MV-4-11 (cell line): ENCODE measurements at places on chromosomes 4 and X.
A peak's percentile ranks its signal among the peaks of the same experiment; 100 is the strongest.

DNA sequence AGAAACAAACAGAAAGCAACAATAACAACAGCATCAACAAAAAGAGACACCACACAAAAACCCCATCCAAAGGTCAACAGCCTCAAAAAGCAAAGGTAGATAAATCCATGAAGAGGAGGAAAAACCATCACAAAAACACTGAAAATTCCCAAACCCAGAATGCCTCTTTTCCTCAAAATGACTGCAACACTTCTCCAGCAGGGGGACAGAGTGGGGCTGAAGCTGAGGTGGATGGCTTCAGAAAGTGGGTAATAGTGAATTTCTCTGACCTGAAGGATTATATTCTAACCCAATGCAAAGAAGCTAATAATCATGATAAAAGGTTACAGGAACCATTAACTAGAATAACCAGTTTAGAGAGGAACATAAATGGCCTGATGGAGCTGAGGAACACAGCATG lies 888.2 kb downstream of the RAB28 start:
- DNase-seq, result no peak

GRCh38 chr4:89299153-89299791 lies 8.3 kb downstream of the GPRIN3 start:
- DNase-seq, result no peak

GRCh38 chrX:154437971-154438893 lies 1.3 kb downstream of the GDI1 start:
- no peak for DNase-seq

DNA sequence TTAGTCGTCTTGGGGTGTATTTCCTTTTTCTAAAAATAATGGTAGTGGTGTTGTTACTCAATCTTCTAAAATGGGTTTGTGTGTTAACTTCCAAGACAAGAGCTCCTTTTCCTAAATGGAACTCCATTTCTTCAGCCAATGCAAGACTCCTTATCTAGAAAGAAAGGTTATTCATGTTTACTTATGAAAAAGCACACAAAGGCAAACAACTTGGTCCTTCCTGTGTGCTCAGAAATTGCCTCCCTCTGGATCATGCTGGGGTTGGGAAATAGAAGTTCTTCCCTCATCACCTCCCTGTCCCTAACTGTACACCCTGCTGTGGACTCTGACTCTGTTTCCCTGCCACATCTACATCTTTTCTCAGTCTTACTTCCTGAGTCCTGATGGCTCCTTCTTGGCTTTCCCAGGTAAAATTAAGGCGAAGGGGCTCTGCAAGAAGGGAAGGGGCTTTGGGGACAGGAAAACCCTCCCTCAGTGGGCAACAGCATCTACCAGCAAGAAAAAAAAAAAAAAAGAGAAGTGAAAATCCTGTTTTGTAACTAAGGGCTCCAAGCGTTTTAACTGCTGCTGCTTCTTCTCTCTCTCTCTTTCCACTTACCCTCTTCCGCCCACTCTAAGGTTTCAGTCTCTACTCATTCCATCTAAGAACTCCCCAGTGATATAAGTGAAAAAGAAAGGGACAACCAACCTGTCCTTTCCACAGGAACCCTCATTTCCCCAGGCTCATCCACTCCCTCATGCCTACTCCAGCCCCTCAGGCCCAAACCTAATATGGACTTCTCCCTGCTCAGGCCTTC lies 19.8 kb upstream of the TASL start:
- DNase-seq, result peak; percentile 88

- DNase-seq, result no peak
Measured at GRCh38 chr4:81093720-81094401, 63.4 kb downstream of the BMP3 start.

DNA sequence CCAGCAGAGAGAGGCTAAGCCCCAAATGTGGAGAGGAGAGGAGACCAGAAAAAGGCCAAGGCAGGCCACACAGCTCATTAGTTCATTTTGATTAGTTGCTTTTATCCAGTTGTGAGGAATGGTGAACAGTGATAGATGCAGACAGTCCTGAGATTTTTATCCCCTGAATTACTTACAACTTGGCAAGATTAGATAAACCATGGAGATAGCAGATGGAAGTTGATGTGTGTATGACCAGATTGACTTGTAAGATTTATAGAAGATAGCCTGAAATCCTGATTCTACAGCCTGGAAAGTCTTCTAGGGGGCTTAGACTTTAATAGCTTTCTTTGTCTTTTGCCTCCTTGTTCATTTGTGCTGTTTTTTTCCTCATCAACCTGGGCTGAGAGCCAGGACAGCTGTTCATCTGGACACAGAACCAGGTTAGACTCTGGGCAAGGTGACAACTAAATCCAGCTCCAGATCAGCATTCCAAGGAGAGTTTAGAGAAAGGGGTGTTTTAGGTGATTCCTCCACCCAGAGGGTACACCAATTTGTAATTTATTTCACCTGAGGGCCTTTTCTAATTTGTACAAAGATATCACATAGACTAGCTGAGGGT lies 215.5 kb downstream of the SPATA18 start:
- DNase-seq, result no peak

DNA sequence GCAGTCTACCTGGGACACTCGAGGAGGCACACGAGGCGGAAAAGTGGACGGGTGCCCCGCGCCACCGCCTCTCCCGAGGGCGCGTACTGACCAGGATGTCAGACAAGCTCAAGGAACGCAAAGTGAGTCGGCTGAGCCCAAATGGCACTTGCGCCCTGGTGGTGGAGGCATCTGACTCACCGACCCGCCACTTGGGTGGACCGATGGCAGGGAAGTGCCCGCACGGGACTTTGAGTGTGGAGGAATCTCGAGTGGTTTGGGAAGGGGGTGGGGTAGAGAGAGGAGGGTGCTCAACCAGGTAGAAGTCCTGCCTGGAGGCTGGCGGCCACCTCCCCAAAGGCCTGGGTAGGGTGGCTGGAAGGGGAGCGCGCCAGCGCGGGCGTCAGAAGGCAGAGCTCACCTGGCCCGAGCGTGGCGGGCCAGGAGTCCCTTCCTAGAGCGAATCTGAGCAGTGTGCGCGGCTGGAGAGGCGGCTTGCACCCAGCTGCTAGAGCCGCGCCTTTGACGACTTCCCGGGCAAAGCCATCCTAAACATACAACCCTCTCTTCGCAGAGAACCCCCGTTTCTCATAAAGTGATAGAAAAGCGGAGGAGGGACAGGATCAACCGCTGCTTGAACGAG lies 655 bp downstream of the HELT start:
- DNase-seq, result no peak

DNA sequence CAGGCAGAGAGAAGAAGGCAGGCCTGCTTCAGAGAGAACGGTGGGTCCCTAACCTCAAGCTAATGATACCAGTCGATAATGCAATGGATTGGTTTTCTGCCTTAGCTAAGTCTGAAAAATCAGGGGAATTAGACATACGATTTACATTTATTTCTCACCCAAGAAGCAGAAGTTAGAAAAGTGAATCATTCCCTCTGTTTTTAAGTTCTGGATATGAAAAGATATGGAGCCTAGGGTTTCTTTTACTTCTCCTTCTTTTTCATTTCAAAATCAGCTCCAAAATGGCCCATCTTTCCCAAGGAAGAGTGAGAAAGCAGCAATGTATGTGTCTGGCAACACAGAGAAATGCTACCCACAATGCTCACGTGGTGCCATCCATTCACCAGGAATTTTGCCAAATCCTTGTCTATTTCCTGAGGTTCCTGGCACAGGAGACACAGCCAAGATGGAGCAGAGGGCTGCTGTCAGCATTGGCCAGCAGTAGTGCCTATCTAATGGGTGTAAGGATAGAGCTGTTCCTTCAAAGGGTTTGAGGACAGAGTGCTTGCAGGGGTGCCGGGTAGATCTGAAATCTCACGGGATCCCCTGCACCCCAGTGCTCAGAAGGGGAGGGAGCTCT lies 231.5 kb downstream of the MAML3 start:
- DNase-seq, result no peak

GRCh38 chr4:117334451-117335188 lies 249.2 kb upstream of the TRAM1L1 start:
- no peak for DNase-seq

DNA sequence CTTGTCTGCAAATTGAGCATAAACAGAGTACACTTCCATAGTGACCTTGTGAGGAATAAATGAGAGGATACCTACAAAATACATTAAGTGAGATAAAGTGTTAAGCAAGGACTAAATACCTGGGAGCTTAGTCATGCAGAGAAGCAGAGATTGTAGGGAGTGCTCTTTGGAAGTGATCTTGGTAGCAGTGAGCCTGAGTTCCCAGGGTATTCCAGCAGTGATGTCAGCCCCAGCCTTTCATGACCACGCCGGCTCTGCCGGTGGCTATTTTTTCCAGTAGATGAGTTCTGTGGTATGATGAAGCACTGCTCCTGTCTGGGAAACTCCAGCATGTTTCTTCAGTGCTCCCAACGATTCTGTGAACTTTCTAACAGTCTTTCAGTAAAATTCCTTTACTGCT lies 391.5 kb upstream of the IGFBP7 start:
- no peak for DNase-seq

DNA sequence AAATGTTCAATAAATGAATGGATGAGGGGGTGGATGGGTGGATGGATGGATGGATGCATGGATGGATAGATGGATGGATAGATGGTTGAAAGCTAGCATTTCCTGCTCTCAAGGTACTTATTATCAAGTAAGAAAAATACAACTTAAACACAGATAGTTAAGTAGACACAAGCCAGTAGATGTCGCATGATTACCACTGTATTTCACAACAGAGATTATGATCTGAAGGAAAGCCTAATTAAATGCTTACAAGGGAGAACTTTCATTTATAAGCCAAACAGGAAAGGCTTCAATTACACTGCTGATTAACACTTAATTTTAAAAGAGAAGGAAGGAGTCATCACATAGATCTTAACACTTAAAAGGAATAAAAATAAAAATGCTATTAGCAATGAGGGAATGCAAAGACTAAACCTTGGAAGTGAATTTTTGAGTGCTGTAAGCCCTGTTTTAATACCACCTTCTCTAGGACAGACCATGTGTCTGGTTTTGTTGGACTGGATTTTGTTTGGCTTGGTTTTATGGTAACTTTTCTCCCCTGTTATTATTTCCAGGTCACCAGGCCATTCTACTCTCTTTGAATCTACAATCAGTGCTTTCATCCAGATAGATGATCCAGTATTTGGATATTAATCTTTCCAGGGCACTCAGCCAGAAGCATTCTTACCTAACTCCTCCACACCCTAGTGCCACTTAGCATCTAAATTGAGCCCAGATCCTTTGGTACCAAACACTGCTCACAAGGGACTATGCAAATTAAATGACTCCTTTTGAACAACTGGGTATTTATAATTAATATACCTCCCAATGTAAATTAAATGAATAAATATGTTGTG lies 75.5 kb upstream of the SLC39A8 start:
- no peak for DNase-seq

GRCh38 chr4:83212041-83212851 lies 72.4 kb downstream of the COQ2 start:
- DNase-seq, result no peak

- no peak for DNase-seq
Measured at GRCh38 chr4:85946821-85947220, 413.0 kb downstream of the MAPK10 start.

DNA sequence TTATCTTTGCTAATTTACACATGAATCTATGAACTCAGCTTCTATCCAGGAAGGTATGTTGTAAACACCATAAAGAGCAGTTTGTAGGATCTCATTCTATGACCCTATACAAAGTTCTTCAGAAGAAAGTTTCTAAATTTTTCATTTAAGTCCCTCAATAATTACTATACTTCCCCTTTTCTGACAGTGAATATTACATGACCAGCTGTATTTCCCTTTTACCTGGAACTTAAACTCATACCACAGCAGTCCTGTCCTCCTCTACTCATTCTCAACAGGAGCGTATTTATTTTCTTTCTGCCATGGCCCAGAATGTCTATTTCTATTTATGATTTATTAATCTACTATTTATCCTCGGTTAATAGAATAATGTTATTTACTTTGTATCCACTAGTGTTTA lies 15.8 kb downstream of the RASGEF1B start:
- DNase-seq, result no peak

DNA sequence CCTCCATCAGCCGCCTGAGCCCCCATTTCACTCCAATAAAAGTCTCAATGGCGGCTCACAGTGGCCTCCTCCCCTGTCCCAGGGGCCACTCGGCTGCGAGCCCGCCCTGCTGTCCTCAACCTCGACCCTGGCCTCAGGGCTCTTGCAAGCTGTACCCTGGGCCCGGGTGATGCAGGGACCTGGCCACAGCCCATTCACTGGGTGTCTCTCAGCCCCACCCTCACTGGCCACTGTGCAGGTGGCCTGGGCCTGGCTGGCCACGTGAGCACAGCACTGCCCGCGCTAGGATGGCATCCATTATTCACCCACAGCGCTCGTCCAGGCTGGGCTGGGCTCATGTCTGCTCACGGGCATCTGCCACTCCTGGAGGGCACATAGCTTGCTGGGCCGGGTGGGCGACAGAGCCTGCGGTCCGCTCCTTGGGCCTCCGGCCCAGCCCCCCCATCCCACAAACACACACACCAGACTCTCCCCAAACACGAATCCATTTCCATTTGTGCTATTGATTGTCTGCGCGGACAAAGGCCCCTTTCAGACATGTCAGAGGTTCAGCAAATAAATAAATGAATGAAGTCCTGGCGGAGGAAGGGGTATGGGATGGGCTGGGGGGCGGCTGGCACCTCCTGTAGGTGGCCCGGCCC lies 16.5 kb upstream of the FGFR3 start:
- DNase-seq, result no peak

GRCh38 chr4:42656679-42656943 lies 294 bp downstream of the ATP8A1 start:
- no peak for DNase-seq

GRCh38 chr4:89216866-89217265 lies 90.7 kb downstream of the GPRIN3 start:
- no peak for DNase-seq

DNA sequence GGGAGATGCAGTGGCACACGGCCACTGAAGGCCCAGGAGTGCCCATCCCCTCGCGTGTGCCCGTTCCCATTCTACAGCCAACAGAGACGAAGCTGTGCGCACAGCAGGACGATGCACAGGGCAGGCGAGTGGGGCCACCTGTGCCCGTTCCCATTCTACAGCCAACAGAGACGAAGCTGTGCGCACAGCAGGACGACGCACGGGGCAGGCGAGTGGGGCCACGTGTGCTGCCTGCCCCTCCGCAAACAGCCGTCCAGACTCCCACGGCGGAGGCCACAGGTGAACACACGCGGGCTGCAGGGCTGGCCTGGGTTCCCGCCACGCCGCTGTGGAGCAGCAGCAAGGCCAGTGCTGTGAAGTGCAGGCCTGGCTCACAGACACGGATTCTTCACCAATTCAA lies 32.0 kb downstream of the GAK start:
- no peak for DNase-seq

DNA sequence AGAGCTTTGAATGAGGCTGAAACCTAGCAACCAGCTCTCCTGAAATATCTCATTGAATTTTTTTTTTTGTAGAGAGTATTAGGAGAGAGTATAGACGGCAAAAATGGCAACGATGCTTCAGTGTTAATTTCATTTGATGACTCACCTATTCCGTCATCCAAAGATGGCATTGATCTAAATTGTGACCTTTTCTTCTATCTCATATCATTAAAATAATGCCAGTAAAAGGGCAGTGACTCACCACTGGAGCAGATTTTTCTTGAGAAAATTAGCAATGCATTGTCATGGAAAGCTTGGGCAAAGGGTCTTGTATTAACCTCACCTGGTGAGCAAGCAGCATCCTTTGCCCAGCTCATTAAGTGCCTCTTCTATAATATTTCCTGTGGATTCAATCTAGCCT lies 19.6 kb downstream of the VMA21 start:
- DNase-seq, result no peak

GRCh38 chr4:98203332-98204235 lies 57.6 kb upstream of the RAP1GDS1 start:
- peak; percentile 69 for DNase-seq

GRCh38 chr4:145760961-145761929 lies 81.3 kb downstream of the C4orf51 start:
- DNase-seq, result no peak
